Hematopoietic multipotent progenitor cell (in vitro differentiated cells): ENCODE measurements at places on chromosomes 11 and 22.

- peak; percentile 33 for DNase-seq
Measured at GRCh38 chr22:50576070-50576469, 2.2 kb downstream of the CPT1B start.

DNA sequence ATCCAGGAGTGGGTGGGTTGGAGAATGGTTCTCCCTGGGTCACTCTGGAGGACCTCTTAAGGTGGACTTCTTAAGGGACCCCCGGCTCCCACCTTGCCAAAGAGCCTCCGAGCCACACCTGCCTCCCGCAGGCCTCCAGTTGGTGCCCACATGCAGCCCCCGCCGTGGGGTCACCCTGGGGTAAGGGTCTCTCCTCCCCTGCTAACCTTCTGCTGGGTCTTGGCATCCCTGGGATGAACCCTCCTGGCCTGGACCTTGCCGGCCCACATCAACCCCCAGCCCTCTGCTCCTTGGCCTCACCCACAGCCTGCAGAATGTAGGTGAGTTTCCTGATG lies 12.5 kb upstream of the MUC6 start:
- DNase-seq: no peak

GRCh38 chr22:29143941-29144785 lies 61.5 kb upstream of the EMID1 start:
- DNase-seq: no peak

DNA sequence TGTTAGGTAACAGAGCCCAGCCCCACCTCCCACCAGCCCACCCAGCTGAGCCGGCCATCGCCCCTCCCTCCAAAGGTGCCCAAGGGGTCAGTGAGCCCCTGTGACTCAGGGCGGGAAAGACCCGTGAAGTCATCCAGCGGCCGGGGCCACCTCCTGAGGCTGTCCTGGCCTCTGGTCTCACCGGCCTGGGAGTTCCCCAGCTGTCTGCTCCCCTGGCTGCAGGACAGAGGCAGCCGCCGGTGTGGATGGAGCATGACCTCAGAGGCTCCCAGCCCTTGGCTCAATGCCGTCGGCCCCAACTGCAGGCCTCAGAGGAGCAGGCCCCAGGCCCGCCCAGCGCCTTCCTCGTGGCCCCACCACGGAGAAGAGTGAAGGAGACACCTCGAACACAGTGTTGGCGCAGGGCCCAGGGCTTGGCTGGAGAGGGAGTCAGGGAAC lies 28.7 kb downstream of the RPL3 start:
- DNase-seq: no peak

DNA sequence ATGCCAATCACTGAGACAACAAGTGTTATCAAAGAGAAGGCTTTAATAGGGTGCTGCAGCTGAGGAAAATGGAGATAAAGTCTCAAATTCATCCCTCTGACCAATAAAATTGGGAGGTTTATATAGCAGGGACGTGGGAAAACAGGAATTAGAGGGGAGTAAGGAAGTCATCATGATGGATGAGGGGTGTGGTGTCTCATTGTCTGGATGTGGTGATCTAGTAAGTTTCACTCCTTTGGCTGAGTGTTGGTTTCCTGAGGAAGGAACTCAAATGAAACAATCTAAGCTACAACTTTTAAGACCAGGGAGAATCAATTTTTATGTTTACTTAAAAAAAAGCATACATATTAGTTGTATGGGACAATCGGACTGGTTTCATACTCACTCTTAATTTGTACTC lies 491.0 kb upstream of the KIRREL3 start:
- no peak for DNase-seq

DNA sequence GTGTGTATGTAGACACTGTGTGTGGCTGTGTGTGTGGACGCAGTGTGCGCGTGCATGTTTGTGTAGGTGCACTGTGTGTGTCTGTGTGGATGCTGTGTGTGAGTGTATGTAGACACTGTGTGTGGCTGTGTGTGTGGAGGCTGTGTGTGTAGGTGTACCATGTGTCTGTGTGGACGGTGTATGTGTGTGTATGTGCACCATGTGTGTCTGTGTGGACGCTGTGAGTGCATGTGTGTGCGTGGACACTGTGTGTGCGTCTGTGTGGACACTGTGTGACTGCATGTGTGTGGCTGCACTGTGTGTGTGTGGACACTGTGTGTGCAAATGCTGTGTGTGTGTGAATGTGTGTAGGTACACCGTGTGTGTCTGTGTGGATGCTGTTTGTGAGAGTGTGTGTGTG lies 10.3 kb downstream of the TRPM5 start:
- no peak for DNase-seq

DNA sequence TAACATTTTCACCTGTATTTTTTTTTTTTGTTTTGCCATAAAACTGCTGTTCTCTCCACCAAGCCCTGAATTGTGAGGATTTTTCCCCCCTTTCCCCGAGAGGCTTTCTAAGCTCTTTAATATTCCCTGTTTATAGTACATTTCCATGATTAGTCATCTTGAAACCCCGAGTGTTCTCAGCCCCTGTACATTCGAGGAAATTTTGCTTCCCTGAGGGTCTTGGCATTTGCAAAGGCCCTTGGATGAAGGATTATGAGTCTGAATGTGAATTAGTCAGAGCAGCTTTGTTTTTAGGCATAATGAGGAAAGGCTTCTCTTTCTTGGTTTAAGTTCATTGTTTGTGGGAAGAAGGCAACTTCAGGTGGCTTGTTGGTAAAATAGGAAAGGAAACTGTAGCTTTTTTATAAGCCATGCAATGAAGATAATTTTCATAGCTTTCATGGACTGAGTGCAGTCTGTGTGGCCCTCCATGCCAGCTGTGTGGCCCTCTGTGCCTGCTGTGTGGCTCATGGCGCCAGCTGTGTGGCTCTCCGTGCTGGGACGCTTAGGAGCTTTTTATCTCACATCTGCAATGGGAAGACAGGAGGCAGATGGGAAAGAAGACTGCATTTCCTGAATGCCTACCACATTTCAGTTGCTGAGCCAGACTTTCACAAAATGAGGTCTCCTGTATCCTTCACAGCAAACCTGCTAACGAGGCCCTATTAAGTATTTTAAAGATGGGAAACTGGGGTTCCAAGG lies 129.0 kb downstream of the TEAD1 start:
- DNase-seq: no peak

GRCh38 chr11:67354075-67355022 lies 1.0 kb upstream of the POLD4 start:
- DNase-seq: no peak

DNA sequence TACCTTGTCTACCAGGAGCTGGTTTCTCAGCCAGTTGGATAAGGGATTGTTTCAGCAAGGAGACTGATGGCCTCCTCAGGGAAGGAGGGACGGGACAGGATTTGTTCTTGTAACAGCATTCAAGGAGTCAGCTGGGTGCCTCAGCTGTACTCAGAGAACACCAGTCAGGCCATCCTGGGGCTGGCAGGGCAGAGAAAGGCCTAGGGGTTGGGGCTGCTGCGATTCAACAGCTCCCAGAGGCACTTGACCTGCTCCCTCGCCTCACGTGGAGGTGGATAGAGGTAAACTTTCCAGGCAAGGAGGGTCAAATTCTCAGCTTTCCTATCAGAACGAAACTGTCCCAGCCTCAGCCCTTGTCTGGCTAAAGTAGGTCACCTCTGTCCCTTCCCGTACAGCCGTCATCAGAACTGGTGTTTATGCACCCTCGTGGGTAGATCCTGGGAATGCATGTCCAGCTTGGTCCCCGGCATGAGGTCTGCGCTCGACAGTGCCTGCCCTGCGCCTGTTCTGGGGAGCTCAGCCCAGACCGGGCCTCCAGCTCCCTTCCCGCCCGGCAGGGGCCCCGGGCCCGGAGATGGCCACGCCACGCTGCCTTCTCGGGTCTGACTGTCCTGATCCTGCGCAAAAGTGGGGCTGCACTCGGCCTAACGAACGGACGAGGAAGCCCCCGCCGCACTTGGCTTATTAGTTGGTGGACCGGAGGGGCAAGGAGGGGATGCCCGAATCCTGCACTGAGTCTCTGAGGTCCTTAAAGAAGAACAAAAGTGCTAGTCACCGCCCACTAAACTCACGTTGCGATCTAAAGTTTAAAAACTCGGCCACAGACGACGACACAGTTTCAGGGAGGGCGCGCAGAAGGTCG lies 762 bp upstream of the CCDC134 start:
- no peak for DNase-seq

GRCh38 chr22:30574095-30574981 lies at the start of gene GAL3ST1:
GAL3ST1 (minus strand) TSS chr22:30574665; CDS start chr22:30557392, 17,273 bp downstream.
- no peak for DNase-seq

GRCh38 chr11:94524341-94524740 lies 12.1 kb downstream of the C11orf97 start:
- DNase-seq: no peak

GRCh38 chr11:26109658-26110368 lies 222.1 kb upstream of the ANO3 start:
- no peak for DNase-seq
